Osteoblast (primary cell): ENCODE measurements at places on chromosomes 7 and 10. TPM values are rescaled to one million over a fixed set of nuclear protein-coding genes. Genes with fewer than 3 reads are reported as not detected.

Gene CCL24
- not detected in 2 replicates for total RNA-seq

Gene SP8
- not detected in 2 replicates for total RNA-seq

Gene RALA
- total RNA-seq: 38.4 and 44.5 TPM in 2 replicates

Gene IFIT3
- total RNA-seq: 33.9 and 43.8 TPM in 2 replicates

Gene CHPF2
- total RNA-seq: 77.5 and 83.2 TPM in 2 replicates

Gene ITIH2
- total RNA-seq: not detected in 2 replicates

Gene FAM13C
- 6.2 and 6.5 TPM in 2 replicates for total RNA-seq

Gene RINT1
- total RNA-seq: 16.6 and 18.0 TPM in 2 replicates

Gene CCDC172
- not detected in 2 replicates for total RNA-seq

DNA sequence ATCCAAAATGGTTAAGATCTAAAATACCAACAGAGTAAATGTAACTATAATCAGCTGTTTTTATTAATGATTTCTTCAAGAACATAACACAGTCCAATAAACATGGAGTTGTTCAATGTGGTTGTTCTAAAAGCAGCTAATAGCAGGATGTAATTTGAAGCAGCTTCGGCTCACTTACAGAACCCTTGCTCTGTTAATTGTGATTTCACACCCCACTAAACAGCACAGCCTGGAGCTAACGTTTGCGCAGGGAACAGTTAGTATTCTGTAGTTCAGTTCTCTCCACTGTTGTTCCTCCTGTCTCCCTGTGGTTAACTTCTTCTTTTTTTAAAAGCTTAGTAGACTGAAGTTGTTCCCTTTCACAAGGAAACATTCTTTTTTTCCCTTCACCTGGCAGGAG, 104.0 kb downstream of the GRM3 start:
- no peak for DNase-seq

DNA sequence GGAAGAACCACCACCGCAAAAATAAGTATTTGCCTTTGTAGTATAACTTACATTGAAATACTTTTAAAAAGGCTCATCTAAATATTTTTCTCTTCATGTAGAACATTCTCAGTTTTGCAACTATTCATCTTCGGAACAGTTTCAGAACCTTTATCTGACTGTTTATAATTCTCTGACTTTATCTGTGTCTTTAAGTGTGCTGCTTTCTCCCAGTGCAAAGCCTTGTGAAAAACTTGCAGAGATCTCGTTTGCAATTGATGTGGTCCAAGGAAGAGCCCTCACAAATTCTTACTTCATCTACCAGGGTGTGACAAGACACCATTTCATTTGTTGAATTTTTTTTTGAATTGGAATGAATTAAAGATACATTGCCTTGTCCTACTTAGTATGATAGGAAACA, 186.4 kb downstream of the DKK1 start:
- no peak for DNase-seq

- no peak for DNase-seq
Observed at GRCh38 chr10:124607693-124608092, 136.5 kb downstream of the FAM53B start.

GRCh38 chr10:36683421-36683820, 442.0 kb upstream of the ANKRD30A start:
- no peak for DNase-seq

GRCh38 chr7:54944179-54944578, 74.6 kb upstream of the EGFR start:
- DNase-seq: peak; percentile 66

- DNase-seq: no peak
Observed at GRCh38 chr7:34192906-34193305, 287.6 kb downstream of the BMPER start.

DNA sequence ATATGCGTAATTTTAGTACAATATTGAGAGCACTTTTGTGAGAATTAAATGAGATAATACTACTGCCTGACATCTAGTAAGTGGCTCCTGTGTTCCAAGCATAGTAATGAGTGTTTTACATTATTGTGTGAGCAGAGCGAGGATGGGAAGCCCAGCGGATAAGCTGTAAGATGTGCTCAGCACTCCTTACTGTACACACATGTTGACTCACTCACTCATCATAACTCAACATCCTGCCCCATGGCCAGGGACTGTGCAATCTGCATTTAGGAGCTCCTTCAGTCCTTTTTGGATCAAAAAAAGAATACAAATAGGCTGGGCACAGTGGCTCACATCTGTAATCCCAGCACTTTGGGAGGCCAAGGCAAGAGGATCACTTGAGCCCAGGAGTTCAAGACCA, 72.9 kb upstream of the NEBL start:
- no peak for DNase-seq

DNA sequence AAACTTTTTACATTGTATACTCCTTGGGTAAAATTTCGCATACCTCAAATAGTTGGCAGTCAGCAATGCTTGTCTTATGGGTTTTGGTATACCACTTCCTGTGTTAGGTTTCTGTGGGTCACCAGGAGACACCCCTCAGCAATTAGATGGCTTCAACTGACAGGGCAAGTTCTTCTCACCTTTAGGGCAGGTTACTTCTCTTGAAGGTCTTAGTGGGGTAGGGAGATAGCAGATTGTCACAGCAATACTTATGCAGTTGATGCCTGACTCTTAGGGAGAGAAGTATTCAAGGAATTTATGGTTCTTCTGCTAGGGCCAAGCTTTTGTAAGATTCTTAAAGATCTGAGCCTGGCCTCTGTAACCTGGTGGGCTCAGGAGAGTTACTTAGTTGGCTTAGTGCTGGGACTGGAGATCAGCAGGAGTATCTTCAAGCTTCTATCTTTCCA, 42.9 kb downstream of the MKLN1 start:
- no peak for DNase-seq

- DNase-seq: no peak
Observed at GRCh38 chr10:99562631-99563030, 29.9 kb downstream of the NKX2-3 start.

DNA sequence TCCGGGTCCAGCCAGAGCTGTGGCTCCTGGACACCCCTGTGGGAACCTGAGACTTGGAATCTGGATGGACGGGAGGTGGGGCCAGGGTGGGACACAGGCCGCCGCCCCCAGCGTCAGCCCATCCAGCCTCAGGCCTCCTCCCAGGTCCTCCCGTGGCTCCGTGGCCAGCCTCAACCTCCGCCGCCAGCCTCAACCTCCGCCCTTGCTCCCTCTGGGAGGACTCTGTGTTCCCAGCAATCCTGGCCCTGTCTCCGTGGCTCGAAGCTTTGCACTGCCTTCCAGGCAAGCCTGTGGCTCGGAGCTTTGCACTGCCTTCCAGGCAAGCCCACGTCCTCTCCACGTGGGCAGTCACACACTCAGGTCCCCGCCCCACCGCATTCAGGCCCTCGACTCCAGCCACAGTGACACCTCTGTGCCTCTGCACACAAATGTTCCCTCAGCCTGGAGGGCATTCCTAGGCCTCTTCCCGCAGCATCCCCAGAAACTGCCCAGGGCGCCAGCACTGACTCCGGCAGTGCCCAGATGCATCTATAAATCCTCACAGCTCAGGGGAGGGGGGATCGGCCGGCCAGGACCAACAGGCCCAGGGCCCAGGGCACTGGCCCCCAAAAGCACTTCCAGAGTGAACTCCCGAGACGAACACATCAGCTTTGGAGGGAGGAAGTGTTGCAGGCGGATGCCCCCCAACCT, 44.7 kb upstream of the PDGFA start:
- no peak for DNase-seq

DNA sequence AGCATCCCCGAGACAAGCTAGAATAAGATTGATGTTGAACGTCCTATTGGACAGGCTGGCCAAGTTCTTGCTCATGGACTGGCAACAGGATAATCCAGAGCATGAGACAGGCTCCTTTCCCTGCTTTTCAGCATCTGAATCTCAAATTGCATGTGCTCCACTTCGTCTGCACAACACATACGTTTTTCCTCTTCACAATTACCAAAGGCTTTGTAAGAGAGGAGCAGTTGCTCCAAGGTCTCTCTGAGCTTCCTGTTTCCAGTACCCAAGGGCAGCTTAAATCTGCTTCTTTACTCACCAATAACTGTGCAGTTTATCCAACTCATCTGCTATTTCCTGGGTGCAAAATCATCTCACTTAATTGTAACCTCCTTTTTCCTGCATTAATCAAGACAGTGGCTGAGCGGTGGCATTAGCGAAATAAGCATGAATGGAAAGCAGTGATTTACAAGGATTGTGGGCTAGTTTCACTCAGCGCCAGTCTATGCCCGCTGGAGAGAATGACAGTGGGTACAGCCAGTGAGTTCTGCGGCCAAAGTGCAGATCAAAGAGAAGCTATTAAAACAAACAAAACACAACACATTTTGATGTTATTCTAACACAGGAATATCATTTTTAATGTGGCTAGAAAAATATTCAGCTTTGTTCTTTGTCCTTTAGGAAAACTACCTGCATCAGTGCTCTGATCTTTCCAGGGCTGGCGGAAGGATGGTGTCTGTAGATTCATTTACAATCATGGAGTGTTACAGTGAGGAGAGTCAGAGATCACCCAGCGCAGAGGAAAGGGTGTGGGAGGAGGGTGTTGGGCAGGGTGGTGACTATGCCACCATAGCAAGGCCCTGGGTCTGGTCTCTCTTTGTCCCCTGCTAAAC, 79.8 kb downstream of the CHN2 start:
- no peak for DNase-seq

DNA sequence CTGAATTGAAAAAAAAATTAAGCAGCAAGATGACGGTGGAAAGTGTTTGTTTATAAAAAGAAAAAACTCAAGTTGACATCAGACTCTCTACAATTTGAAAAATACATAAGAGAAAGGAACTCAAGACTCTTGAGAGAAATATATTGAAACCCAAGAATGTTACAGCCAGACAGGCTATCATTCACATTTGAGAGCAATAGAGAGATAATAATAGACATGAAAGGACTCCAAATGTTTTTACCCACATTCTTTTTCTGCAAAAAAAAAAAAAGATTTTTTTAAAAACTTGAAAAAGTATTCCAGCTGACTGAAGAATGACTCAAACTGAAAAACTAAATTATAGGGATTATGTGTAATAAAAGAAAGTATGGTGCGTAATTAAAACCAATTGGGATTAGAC, 532.4 kb downstream of the INHBA start:
- DNase-seq: no peak

DNA sequence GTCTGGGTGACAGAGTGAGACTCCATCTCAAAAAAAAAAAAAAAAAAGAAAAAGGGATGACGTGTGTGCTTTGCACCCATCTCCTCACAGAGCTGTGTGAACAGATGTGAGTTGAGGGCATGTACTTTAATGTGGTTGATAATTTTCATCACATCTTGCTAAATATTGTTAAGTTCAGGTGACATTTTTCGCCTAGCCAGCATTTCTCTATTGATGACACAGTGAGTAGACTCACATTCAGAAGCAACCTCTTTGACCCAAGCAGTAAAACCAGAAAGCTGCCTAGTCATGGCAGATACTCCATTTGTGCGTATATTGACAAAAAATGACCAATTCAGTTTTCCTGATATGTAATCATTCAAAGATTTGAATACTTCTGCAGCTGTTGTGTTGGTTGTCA, 126.0 kb downstream of the ATRNL1 start:
- no peak for DNase-seq

DNA sequence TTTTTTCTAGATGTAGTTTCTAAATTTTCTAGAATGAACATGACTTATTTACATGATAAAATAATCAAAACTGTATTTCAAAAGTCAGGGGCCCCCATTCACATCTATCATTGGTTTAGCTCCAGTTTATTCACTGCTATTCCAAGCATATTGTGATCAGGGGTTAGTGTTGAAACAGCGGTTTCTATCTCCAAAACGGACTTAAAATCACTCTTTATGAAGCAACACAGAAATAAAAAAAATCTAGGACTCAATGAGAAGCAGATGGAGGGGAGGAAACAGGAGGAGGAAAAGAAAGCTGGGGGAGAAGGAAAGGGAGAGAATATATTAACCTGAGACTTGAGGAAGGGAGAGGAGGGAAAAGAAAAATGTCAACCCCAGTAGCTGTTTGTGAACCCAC, 14.8 kb upstream of the CH25H start:
- DNase-seq: no peak

- DNase-seq: no peak
Observed at GRCh38 chr10:73262880-73263555, 10.6 kb upstream of the MRPS16 start.

GRCh38 chr10:101767966-101768790, 7.7 kb downstream of the FGF8 start:
- DNase-seq: peak; percentile 62

- no peak for DNase-seq
Observed at GRCh38 chr7:128364166-128364870, 2.8 kb upstream of the PRRT4 start.

- DNase-seq: no peak
Observed at GRCh38 chr7:25752154-25752553, 399.8 kb upstream of the NFE2L3 start.

DNA sequence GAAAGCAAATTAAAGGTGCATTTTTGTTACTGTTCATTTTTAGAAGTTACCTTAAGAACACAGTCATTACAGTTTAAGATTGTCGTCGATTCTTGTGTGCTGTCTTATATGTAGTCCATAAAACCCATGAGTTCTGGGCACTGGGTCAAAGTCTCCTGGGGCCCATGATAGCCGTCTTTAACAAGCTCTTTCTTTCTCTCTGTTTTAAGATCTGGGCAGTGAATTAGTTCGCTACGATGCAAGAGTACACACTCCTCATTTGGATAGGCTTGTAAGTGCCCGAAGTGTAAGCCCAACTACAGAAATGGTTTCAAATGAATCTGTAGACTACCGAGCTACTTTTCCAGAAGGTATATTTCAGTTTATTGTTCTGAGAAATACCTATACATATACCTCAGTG, 90.7 kb upstream of the CAPZA2 start:
- DNase-seq: no peak

GRCh38 chr7:15561835-15562234, at the start of gene AGMO:
Gene AGMO (minus strand): TSS chr7:15562015.
- DNase-seq: no peak

- DNase-seq: no peak
Observed at GRCh38 chr7:69966766-69967591, 368.7 kb downstream of the AUTS2 start.

- DNase-seq: no peak
Observed at GRCh38 chr7:135664046-135664589, 1.8 kb downstream of the STMP1 start.

- DNase-seq: no peak
Observed at GRCh38 chr7:50742401-50742800, 40.3 kb downstream of the GRB10 start.

GRCh38 chr10:97798958-97799610, 27.3 kb upstream of the SFRP5 start:
- no peak for DNase-seq

DNA sequence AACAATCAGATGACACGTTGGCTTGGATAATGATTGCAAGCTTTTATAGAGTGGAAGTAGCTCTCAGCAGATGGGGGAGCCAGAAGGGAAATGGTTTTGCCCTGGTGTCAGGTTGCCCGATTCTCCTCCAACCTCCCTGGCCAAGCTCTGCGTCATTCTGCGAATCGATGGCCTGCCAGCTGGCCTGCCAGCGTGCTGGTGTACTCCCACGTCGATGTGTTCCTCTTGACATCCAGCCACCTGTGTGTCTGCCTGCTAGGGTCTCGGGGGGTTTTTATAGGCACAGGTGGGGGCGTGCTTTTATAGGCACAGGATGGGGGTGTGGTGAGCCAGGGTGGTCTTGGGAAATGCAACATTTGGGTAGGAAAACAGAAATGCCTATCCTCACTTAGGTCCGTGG, 4.6 kb downstream of the NET1 start:
- no peak for DNase-seq
